NB4 (cell line): ENCODE measurements at places on chromosomes 11 and 22.

GRCh38 chr11:74035264-74035663, 26.4 kb upstream of the UCP3 start:
- no peak for DNase-seq

GRCh38 chr11:82465481-82465880, 268.2 kb downstream of the FAM181B start:
- no peak for DNase-seq

- no peak for DNase-seq
These were observed 1458.1 kb upstream of the TENM4 start for GRCh38 chr11:80898910-80899309.

- DNase-seq: peak; percentile 56
These were observed 16.5 kb downstream of the ZBTB16 start for GRCh38 chr11:114075891-114076441.

GRCh38 chr22:46171940-46172339, 21.6 kb downstream of the PPARA start:
- no peak for DNase-seq

- DNase-seq: no peak
These were observed 71.4 kb downstream of the INSC start for GRCh38 chr11:15186146-15186545.

DNA sequence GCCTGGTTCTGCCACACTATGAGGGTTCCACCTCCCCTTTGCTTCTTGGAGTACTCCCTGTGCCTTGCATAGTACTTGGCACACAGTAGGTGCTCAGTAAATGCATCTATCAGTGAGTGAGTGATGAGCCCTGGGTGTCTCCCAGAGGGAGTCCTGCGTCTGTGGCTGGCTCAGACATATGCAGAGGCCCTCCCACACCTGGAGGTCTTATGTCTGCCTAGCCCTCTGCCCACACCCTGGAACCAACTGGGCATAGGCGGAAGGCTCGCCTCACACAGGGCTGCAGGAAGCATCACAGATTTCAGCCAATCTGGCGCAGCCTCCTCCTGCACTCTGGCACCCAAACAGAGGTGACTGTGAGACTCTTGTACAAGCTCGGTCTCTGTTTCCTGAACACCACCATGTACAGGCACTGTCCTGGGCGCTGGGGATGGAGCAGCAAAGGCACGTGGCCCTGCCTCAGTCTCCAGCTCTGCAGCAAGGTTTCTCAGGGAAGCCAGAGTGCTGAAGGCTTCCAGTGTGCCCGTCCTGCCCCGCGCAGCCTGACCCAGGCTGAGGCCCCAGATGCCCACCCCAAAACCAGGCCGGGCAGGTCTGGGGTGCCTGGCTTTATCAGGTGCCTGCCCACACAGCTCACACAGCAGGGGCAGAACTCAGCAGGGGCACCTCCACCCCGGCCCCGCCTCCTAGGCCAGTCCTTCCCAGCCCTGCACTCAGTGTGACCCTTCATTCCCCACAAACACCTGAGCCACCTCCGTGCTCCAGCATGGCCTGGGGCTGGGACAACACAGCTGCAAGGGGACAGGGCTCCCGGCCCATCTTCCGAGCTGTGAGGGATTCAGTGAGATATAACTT, 26.7 kb downstream of the FLRT1 start:
- DNase-seq: no peak

- no peak for DNase-seq
These were observed 30.9 kb downstream of the MIF start for GRCh38 chr22:23925020-23925606.
